SJCRH30 (cell line): ENCODE measurements at places on chromosomes 1 and 21. TPM values are rescaled to one million over a fixed set of nuclear protein-coding genes. Genes with fewer than 3 reads are reported as not detected.

GRCh38 chr1:18511874-18512150 lies 31.1 kb downstream of the KLHDC7A start:
- no peak overlapping the region for H3K4me3 ChIP-seq
- H3K27me3 ChIP-seq: no peaks in the 10 kb centered on the region
- no peaks in the 10 kb centered on the region for H3K4me1 ChIP-seq
- DNase-seq: no peak

S100A8 gene
- total RNA-seq: not detected in 2 replicates

HENMT1 gene
- total RNA-seq: not detected in 2 replicates

ST6GALNAC3 gene
- 4.8 and 6.4 TPM in 2 replicates for total RNA-seq

DNA sequence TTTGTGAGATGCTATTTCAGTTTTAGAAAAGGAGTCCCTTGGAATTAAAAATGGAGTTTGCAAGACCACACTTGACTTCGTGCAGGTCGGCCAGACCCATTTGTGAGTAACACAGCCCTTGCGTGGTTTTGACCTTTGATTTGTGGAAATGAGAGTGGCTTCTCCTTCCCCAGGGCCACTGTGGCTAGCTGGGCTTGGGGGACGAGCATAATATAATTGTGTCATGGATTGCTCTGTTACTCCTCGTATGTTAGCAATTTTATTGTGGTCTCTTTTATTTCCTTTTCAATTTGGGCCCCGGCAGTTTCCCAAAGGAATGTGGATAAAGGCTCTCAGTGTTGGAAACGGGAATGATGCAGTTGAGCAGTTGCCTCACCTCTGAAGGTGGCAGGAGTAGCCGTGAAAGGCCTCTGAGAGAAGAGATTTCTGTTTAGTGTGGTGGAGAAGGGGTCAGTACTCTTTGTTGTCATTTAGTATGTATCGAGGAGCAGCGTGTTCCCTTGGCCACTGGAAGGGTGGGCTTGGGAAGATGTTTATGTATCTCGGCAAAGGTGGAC lies 194.6 kb downstream of the PBX1 start:
- peaks cover 4% of the 10 kb centered on the region for H3K4me1 ChIP-seq
- H3K27ac ChIP-seq: no peak overlapping the region
- H3K4me3 ChIP-seq: no peak overlapping the region
- no peaks in the 10 kb centered on the region for H3K36me3 ChIP-seq
- no peaks in the 10 kb centered on the region for H3K27me3 ChIP-seq

GJB3 gene
- not detected in 2 replicates for total RNA-seq

IFI44 gene
- total RNA-seq: 6.5 and 11.7 TPM in 2 replicates
